CD8-positive, alpha-beta memory T cell (primary cell): ENCODE measurements at places on chromosomes 1 and 21. TPM values are rescaled to one million over a fixed set of nuclear protein-coding genes. Genes with fewer than 3 reads are reported as not detected.

The WNT2B gene
- total RNA-seq, result 0.13 TPM

The ST6GALNAC5 gene
- not detected for total RNA-seq

DNA sequence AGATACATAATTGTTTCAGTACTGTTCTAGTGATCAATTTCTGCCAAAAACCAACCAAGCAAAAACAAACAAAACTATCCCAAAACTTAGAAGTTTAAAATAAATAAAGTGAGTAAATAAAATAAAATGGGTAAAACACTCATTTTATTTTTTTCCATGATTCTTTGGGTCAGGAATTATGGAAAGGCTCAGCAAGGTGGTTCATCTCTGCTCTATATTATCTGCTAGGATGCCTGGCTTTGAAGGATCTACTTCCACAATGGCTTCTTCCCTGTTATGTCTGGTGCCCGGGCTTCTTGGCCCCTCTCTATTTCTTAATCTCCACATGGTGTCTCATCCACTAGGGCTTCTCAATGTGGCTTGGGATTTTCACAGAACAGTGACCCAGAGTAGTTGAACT lies 29.1 kb upstream of the ADAMTS1 start:
- H3K36me3 ChIP-seq, result no peaks in the 10 kb centered on the region
- DNase-seq, result no peak
- no peaks in the 10 kb centered on the region for H3K27me3 ChIP-seq
- no peak overlapping the region for H3K27ac ChIP-seq
- no peaks in the 10 kb centered on the region for H3K4me1 ChIP-seq

The EXTL1 gene
- total RNA-seq, result not detected

- no peaks in the 10 kb centered on the region for H3K4me1 ChIP-seq
- no peak overlapping the region for H3K4me3 ChIP-seq
- no peaks in the 10 kb centered on the region for H3K36me3 ChIP-seq
These were observed 100.2 kb upstream of the GREM2 start for GRCh38 chr1:240712014-240712731.

DNA sequence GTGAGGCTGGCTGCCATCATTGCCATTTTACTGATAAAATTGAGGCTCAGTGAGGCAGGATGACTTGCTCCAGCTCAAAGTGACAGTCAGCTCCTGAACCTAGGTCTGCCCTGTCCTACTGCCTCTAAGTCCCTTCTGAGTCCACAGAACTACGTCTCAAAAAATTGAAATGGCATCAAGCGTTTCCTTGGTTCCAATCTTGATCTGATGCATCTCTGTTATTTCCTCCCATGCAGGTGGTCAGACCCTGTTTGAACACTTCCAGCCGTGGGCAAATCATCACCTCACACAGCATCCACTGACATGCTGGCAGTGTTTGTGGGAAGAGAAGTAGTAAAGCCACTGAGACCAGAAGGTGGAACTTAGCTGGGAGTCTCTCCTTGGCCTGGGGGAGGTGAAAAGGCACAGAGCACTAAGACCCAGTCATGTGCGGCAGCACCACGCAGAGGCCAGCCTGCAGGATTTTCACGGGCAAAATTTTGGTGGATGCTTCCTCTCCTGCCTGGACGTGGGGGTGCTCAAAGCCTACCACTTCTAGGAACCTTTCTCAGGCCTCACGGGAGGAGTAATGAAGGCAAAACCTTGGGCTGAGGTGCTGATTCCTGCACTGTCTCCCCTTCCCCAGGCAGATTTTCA lies 7.8 kb upstream of the CPLANE2 start:
- H3K36me3 ChIP-seq, result no peaks in the 10 kb centered on the region
- no peak for DNase-seq
- no peaks in the 10 kb centered on the region for H3K27me3 ChIP-seq
- peaks cover 13% of the 10 kb centered on the region for H3K4me1 ChIP-seq
- no peak overlapping the region for H3K27ac ChIP-seq

DNA sequence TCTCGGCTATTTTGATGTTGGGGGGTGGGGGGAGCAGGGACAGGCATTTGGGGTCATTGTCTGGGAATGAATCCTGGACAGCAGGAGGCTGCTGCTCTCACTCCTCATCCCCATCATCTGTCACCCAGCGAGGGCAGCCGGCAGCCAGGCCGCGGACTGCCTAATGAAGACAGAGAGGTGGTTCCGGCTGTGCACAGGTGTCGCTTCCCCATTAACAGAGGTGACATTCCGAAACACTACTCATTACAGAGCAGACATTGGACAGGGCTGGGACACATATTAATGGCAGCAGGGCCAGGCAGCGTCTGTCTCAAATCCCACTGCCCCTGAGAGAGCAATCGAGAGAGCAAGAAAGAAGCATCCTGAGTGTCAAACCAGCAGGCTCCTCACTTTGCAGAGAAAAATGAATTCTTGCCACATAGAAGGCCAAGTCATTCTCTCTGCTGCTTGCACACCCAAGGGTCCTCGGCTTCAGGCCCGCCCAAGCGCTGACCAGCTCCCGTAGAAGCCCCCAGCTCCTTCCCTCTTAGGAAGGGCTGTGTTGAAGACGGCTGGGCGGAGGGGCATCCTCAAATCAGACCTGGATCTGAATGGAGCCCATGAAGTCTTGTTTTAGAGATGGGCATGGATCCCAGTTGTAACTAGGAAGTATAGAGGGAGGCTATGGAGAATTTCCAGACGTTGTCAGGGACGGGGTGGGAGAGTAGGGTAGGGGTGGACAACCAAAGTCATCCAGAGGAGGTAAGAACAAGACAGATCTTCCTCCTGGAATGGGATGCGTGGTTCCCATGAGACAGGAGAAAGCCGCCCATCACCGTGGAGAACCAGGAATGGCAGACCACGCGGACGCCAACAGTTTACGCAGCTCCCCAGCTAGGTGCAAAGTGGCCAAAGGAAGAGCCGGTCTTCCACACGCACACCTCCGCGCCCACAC lies 8.2 kb upstream of the LEMD1 start:
- H3K27ac ChIP-seq, result no peak overlapping the region
- H3K4me1 ChIP-seq, result peaks cover 5% of the 10 kb centered on the region
- no peak for DNase-seq
- no peaks in the 10 kb centered on the region for H3K27me3 ChIP-seq

DNA sequence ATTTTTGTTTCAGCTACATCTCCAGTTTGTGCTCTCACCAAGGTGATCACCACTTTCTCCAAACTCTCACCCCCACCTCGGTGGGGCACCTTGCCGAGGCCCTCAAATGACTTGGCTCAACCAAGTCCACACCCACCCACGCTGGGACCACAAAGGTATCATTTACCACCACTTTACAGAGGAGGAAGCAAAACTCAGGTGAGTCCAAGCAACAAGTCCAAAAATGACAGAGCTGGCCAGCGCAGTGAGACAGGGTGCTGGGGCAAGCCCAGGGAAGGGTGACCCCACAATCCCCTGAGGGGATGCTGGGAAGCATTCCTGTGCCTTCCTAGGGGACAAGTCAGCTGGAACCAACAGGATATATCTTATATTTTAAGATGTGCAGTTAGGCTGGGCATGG lies 24.7 kb downstream of the SSBP3 start:
- peaks cover 47% of the 10 kb centered on the region for H3K4me1 ChIP-seq
- H3K27ac ChIP-seq, result no peak overlapping the region
- DNase-seq, result no peak
- H3K36me3 ChIP-seq, result no peaks in the 10 kb centered on the region

GRCh38 chr21:42607525-42608102 lies 45.8 kb upstream of the PDE9A start:
- no peaks in the 10 kb centered on the region for H3K36me3 ChIP-seq
- H3K4me3 ChIP-seq, result no peak overlapping the region
- DNase-seq, result no peak
- no peak overlapping the region for H3K27ac ChIP-seq
- H3K4me1 ChIP-seq, result no peaks in the 10 kb centered on the region

- H3K36me3 ChIP-seq, result no peaks in the 10 kb centered on the region
- H3K27me3 ChIP-seq, result no peaks in the 10 kb centered on the region
- no peak for DNase-seq
- peaks cover 25% of the 10 kb centered on the region for H3K4me1 ChIP-seq
These were observed 15.7 kb downstream of the IFI6 start for GRCh38 chr1:27656157-27656893.

DNA sequence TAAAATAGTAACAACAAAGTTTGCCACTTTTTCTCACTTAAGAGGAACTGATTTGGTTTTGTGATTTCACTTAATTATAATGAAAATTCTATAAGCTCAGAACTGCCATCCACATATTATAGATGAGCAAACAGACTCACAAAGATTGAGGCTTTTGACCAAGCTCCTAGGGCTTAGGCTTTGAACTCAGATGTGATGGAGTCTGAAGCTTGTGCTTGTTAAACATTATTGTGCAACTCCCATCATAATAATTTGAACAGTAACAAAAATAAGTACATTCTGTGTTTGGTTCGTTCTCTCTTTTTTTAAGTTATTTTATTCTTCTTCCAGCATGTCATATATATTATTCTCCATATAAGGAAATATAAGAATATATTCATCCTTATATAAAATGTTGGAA lies 403.4 kb downstream of the PTPRC start:
- no peaks in the 10 kb centered on the region for H3K27me3 ChIP-seq
- no peak overlapping the region for H3K4me3 ChIP-seq
- DNase-seq, result no peak
- no peaks in the 10 kb centered on the region for H3K36me3 ChIP-seq

The FCRL4 gene
- not detected for total RNA-seq

The C1orf74 gene
- 2.2 TPM for total RNA-seq

- H3K4me3 ChIP-seq, result no peak overlapping the region
- no peaks in the 10 kb centered on the region for H3K36me3 ChIP-seq
- no peak for DNase-seq
- no peak overlapping the region for H3K27ac ChIP-seq
These were observed 654.6 kb downstream of the ADGRL2 start for GRCh38 chr1:82455342-82455741.

DNA sequence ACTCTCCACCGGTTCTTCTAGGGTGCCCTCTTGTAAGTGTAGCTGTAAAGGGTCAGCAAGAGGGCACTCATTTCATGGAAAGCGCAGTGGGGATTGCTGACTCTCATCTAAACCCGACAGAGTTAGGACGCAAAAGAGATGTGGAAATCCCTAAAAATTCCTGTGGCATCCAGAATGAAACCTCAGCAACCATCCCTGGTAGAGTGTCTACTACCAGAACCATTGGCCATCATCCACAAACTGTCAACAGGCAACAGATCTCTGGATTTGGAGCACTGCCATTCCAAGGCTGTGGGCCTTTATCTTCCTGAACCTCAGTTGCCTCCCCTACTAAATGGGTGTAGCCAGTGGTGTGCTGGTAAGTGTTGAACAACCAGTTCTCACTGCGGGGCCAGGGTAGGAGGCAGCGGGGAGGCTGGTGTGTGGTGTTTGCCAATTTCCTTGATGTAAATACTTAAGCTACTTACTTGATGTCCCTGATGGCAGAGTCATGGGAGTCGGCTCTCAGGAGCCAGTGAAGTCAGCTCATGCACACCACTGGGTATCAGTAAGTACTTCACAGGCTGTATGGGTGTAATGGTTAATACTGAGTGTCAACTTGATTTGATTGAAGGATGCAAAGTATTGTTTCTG lies 195.8 kb downstream of the KAZN start:
- no peaks in the 10 kb centered on the region for H3K4me1 ChIP-seq
- H3K36me3 ChIP-seq, result no peaks in the 10 kb centered on the region
- no peak overlapping the region for H3K27ac ChIP-seq

The A3GALT2 gene
- not detected for total RNA-seq

The BTBD8 gene
- 1.4 TPM for total RNA-seq

DNA sequence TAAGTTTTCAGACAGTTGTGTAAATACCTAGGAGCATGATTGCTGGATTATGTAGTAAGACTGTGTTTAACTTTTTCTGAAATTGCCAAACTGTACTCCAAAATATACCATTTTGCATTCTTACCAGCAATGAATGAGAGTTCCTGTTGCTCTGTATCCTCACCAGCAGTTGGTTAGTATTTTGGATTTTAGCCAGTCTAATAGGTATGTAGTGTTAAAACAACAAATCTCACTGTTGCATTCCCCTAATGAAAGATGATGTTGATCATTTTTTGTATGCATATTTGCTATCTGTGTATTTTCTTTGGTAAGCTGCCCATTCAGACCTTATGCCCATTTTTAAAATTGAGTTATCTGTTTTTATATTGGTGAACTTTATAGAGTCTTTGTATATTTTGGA lies 89.9 kb downstream of the RASAL2 start:
- H3K27me3 ChIP-seq, result no peaks in the 10 kb centered on the region
- H3K36me3 ChIP-seq, result no peaks in the 10 kb centered on the region
- no peak overlapping the region for H3K27ac ChIP-seq
- no peaks in the 10 kb centered on the region for H3K4me1 ChIP-seq

The PINK1 gene
- total RNA-seq, result 7.9 TPM

DNA sequence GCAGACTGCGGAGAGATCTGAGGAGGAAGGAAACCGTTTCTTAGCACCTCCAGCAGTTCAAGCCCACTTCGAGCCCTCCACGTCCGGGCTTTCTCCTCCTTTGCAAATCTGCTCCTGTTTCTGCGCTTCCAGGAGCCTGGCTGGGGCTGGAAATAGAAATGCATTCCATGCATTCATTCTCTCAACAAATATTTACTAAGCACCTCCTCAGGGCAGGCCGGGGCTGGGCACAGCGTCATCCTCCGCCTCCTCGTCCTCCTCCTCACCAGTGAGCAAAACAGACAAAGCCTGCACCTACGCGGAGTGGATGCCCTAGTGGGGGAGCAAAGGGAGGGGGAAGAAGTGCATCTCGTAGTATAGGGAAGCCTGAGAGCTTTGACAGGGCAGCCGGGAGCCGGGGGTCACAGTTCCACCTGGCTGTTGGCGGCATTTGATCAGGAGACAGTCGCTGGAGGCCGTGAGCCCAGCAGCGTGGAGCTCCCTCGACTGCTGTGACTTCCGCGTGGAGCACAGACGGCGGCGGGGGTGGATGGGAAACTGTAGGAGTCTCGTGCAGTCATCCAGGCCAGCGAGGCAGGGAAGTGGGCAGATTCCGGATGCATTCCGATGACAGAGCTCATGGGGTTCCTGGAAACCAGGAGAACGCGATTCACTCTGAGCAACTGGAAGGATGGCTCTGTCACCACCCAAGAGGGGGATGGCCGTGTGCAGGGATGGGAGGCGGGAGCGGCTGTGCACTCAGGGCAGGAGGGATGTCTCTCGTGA lies 93.5 kb downstream of the SIK1 start:
- no peak overlapping the region for H3K4me3 ChIP-seq
- H3K27me3 ChIP-seq, result peaks cover 3% of the 10 kb centered on the region
- no peak overlapping the region for H3K27ac ChIP-seq
- no peaks in the 10 kb centered on the region for H3K4me1 ChIP-seq
- no peak for DNase-seq
- no peaks in the 10 kb centered on the region for H3K36me3 ChIP-seq

DNA sequence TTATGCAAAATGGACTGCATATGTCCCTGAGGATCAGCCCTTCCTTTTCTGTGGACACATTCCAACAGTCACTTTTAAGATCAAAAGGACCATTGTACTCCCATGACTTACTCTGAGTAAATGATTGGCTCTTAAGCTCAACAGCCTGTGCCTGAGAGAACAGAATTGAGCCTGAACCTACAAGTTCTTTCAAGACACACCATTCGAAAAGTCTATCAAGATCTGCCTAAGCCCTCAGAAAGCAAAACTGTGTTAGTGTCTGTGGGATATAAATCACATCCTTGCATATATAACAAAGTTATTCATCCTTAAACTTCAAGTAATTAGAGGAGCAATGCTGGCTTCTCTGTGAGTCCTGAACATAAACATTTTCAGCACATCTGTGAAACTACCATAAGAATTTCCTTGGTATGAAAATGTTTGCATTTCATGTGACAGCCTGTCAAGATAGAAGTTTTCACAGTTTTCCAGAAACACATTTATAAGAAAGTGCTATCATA lies 41.6 kb downstream of the PCNX2 start:
- DNase-seq, result no peak
- H3K4me1 ChIP-seq, result no peaks in the 10 kb centered on the region
- H3K27ac ChIP-seq, result no peak overlapping the region
- no peaks in the 10 kb centered on the region for H3K27me3 ChIP-seq
- no peak overlapping the region for H3K4me3 ChIP-seq
- H3K36me3 ChIP-seq, result peaks cover 10% of the 10 kb centered on the region
